Nephron progenitor cell (in vitro differentiated cells): ENCODE measurements at places on chromosomes 3 and 15.

DNA sequence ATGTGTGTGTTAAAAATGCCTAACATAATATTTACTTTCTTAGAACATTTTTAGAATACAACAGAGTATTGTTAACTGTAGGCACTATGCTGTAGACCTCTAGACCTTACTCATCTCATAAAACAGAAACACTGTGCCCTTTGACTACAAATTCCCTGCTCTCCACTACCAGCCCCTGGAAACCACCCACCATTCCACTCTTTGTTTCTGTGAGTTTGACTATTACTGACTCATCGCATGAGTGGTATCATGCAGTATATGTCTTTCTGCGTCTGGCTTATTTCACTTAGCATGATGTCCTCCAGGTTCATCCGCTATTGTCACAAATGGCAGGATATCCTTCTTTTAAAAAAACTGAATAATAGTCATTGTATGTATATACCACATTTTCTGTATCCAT lies 216.7 kb upstream of the CFAP20DC start:
- no peak for DNase-seq

GRCh38 chr15:38788918-38789317 lies 224.3 kb upstream of the RASGRP1 start:
- DNase-seq = no peak

- no peak for DNase-seq
Observed at GRCh38 chr15:63772520-63772919, 61.2 kb downstream of the HERC1 start.

GRCh38 chr3:171883257-171883892 lies 40.2 kb downstream of the TMEM212 start:
- no peak for DNase-seq

GRCh38 chr3:110773413-110773954 lies 298.1 kb upstream of the NECTIN3 start:
- DNase-seq = no peak

- DNase-seq = peak; percentile 60
Observed at GRCh38 chr15:96360581-96361308, 30.2 kb downstream of the NR2F2 start.

DNA sequence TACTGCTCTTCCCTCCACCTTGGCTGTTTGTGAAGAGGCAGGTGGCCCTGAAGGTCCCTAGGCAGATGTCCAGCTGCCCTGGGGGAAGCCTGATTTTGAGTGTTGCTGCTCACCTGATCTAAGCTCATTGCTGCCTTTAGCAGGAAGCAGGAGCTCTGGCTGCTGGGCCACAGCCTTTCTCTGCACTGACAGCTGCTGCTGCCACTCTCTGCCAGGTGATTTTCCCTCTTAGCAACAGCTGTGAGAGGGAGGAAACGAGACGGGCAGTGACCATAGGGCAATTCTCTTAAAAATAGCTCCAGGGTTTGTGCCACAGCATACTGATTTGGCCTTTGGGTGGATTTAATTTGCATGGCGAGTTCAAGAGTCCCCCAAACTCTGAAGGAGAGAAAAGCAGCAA lies 415.8 kb upstream of the SEMA6D start:
- DNase-seq = no peak

- no peak for DNase-seq
Observed at GRCh38 chr3:124295362-124295761, 303.4 kb upstream of the ROPN1 start.
